Gastrocnemius medialis (tissue), 4 donors: ENCODE measurements at places on chromosomes 7 and 10.
A peak's percentile ranks its signal among the peaks of the same experiment; 100 is the strongest.

- no peak for DNase-seq
These were observed 45.0 kb downstream of the TRUB1 start for GRCh38 chr10:114982989-114983388.

DNA sequence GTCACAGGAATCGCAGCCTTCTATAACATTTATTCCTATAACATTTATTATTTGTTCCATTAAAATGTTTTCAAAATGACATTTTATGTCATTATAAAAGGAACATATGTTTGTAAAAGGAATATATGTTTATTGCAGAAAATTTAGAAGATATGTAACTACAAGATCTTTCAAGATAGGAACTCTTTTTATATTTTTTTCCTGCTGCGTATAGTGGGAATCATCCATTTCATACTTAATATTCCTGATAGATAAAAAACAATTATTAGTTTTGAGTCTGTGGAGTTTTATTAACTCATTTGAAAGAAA lies 55.6 kb downstream of the CCNY start:
- no peak for DNase-seq

GRCh38 chr10:114095559-114096337 lies 52.1 kb downstream of the ADRB1 start:
- no peak for DNase-seq

- no peak for DNase-seq
These were observed 1.4 kb downstream of the CHST3 start for GRCh38 chr10:71965623-71966022.

- no peak for DNase-seq
These were observed 93.0 kb upstream of the SLC25A13 start for GRCh38 chr7:96414931-96415292.

DNA sequence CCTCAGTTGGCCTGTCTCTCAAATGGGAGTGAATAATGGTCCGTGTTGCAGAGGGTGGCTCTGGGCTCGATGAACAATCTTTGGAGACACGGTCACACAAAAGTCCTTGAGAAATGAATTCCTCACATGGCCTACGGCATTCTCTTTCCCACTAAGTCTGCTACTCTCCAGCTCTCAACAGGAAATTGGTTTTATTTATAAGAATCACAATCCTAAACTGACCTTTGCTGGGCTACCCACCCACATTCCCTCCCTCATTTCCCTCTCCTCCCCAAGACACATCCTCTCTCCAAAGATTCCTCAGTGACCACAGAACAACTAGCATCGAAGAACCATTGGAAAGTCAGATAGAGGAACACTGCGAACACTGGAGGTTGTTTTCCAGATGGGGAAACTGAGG lies 4.7 kb downstream of the AFAP1L2 start:
- DNase-seq: no peak

DNA sequence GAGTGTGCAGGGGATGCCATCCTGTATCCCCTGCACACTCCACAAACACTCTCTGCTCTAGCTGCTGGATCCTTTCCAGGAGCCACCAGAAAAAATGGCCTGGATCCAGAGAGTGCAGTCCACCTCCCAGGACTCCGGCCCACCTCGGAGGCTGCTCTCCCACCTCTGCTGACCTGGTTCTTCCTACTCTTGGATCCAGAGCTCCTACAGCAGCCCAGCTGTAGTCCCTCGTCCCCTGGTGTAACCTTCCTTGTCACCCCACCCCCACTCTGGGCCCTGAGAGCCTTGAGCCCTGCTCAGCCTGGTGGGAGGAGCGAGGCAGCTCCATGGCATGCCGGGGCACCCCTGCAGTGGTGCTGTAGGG lies 54.4 kb downstream of the GOLGA7B start:
- no peak for DNase-seq

GRCh38 chr7:146652176-146652575 lies 535.6 kb downstream of the CNTNAP2 start:
- DNase-seq: no peak

GRCh38 chr7:47419471-47419870 lies 162.4 kb downstream of the TNS3 start:
- no peak for DNase-seq

DNA sequence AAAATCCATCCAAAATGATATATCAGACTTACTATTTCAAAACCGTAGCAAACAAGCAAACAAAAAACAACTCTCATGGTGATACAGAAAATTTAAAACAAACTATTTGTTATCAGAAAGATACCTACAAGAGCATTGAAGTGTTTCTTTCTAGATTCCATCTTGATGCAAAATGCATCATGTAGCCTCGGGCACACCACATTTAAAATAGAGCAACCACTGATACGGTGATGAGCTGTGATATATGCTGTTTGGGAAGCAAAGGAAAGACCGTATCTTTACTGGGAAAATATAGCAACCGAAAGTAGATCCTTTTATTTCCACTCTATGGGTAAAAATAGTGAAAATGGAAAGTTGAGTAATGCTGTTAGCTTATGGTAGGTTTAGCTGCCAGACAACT lies 892.0 kb downstream of the GATA3 start:
- DNase-seq: no peak

DNA sequence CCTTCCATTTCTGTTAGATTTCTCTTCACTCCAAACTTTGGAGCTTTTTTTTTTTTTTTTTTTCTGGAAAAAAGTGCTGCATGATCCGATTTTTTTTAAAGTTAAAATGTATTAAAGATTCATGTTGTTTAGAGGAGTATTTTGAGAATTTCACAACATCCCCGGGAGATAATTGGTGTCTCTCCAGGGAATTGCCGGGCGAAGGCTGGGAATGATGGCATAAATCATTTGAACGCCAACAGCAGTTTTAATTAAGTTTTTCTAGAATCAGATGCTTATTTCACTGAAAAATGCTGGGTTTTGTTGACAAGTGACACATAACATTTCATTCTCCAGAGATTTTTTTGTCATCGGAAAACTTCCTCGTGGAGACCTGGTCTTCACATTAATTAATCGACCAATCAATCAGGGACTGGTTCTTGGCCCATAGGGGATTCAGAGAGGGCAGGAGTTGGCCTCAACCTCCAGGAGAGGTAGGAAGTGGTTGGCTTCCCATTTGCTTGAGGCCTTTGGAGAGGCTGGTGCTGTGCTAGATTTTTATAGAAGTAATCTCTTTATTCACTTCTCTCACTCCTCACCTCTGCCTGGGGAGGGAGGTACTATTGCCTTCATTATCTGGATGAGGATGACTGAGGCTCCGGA lies 439.4 kb downstream of the TYW1 start:
- DNase-seq: no peak

DNA sequence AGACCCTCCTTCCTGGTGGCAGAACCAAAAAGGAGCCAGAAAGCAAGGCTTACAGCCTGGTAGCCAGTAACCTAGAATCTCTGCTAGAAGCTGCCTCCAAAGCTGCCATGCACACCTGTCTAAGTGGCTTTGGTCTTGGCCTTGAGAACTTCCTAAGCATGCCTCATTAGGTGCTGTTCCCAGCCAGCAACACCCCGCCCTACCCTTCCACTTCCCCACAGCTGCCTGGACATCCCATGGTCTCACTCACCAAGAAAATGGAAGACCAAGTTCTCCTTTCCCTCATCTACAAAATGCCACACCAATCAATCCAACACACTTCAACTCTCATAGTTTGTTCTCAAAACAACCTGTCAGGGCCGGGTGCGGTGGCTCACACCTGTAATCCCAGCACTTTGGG lies 4.2 kb downstream of the PSAP start:
- DNase-seq: no peak

GRCh38 chr10:131928248-131929095 lies 27.7 kb downstream of the PPP2R2D start:
- DNase-seq: no peak

- no peak for DNase-seq
These were observed 68.9 kb upstream of the DNAAF5 start for GRCh38 chr7:657565-658119.

GRCh38 chr7:158267742-158268435 lies 319.7 kb downstream of the PTPRN2 start:
- DNase-seq: no peak

DNA sequence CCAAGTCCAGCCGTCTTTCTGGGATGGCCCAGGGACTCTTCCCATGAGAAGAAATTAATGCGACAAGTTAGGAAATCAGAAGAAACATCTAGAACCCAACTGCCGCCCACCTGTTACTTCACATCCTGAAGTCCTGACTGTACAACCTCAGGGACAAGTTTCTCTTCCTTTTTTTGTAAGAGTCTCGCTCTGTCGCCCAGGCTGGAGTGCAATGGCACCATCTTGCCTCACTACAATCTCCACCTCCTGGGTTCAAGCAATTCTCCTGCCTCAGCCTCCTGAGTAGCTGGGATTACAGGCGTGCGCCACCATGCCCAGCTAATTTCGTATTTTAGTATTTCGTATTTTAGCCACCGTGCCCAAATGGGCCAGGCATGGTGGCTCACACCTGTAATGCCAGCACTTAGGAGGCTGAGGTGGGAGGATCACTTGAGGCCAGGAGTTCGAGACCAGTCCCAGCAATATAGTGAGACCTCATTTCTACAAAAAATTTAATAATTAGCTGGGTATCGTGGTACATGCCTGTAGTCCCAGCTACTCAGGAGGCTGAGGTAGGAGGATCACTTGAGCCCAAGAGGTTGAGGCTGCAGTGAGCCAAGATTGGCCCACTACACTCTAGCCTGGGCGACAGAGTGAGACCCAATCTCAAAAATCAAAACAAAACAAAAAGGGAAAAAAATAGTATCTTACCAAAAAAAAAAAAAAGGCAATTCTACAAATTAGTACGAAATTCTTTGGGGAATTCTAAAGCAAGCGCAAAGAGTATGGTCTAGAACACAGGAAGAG lies 20.8 kb downstream of the LAT2 start:
- DNase-seq: no peak

DNA sequence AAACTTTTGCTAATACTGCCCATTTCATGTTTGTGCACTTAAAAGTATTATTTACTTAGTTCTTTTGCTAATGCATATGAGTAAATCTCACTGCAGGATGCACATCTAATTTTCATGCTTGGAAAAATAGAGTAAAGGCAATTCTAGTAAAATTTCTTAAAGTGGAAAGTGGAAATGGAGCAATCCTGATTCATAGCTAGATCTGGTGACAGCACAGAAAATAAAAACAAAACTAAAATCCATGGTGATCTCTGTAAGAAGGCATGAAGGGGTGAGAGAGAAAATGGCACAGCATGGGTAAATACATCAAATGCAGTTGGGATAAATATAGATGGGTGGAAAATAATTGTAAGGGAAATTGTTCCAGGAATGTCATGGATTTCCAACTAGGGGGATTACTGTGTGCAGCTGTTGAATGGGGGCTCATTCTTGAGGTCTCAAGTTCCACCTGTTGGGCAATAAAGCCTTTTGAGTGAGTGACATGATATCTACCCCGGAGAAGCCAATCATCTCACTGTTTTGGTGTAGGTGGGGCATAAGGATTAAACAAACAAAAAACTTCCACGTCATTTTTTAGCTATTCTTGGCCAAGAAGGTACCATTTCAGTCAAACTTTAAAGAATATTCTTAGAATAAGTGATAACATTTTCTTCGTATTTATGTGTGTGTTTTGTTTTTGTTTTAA lies 1.7 kb upstream of the MCU start:
- no peak for DNase-seq

- DNase-seq: no peak
These were observed 147.7 kb downstream of the ACTR3B start for GRCh38 chr7:152907042-152907761.

GRCh38 chr7:1611708-1612241 lies 41.9 kb upstream of the PSMG3 start:
- no peak for DNase-seq

- DNase-seq: no peak
These were observed 62.2 kb upstream of the KDM7A start for GRCh38 chr7:140238778-140239652.

DNA sequence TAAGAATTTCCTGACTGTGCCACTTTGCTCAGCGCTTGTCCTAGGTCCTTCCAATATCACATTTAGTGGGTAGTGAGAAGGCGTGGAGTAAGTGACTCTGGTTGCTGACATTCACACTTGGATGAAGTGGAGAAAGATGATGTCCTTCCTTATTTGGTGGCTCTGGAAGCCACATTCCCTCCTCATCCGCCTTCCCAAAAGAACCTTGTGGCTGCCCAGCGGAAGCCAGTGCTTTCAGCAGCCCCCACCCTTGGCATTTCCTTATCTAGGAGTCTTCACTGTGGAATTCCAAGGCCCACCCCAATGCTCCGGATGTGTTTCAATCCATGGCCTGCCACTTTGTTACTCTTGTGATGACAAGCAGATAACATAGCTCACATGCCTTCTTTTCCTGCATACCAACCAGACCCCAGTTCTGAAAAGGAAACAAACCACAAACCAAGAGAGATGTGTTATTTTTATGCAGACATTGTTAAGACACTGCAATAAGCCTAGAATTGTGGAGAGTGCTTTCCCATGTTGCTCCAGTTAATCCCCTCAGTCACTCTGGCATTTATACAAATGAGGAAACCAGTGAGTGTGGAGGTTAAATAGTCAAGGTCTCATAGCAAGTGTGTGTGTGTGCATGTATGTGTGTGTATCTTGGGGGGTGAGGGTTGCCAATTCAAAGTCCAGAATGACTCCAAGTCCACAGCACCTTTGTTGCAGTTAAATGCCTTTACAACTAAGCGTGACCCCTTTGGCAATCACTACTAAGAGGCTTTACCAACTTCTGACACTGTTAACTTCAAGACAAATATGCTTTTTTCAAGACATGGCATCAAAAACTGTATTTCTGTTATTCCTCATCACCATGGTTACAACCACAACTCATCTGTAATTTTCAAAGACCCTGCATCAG lies 10.3 kb upstream of the ANKRD1 start:
- DNase-seq: no peak

GRCh38 chr10:113788604-113789083 lies 37.2 kb downstream of the PLEKHS1 start:
- no peak for DNase-seq

DNA sequence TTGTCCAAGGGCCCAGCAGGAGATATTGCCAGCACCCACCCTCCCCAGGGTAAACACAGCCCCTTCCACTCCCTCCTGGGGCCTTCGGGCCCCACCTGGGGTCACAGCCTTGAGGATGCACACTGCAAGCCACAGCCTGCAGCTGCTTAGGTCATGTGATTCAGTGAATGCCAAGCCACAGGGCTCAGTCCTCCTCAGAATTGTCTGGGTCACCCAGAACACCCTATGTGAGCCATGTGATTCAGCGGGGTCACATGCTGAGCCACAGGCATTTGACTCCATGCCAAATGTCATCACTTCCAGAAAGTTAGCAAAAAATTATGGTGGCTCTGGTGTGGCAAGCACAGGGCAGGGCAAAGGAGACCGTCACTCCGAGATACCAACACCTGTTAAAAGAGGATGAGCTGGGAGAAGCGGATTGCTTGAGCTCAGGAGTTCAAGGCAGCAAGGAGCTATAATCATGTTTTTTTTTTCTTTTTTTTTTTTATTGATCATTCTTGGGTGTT lies 17.2 kb upstream of the PSAP start:
- peak; percentile 90 for DNase-seq

- DNase-seq: no peak
These were observed 117.6 kb upstream of the DNAJB12 start for GRCh38 chr10:72472306-72472705.

DNA sequence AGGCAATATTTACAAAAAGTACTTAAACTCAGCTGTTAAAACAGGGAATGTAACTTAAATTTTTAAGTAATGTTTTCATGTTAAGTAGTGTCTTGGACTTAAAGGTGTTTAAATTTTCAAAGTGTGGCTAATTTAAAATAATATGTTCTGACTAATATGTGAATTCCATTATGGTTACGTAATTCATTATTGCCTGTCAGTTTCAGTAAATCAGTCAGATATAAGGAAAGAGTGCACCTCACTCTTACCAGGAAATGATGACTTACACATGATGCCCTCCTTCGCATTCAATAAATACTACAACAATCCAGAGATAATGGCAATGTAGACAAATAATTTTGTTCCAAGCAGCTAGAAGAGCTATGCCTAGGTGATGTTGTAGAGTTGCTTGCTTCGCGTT lies 69.0 kb upstream of the WNT16 start:
- no peak for DNase-seq

GRCh38 chr7:155458111-155458877 lies at the start of gene EN2:
Gene EN2, plus strand, starts transcription at chr7:155458129. Its CDS starts 249 bp downstream, at chr7:155458378.
- no peak for DNase-seq
